ENCODE measurements at places on chromosomes 3 and 15.
A peak's percentile ranks its signal among the peaks of the same experiment; 100 is the strongest.

DNA sequence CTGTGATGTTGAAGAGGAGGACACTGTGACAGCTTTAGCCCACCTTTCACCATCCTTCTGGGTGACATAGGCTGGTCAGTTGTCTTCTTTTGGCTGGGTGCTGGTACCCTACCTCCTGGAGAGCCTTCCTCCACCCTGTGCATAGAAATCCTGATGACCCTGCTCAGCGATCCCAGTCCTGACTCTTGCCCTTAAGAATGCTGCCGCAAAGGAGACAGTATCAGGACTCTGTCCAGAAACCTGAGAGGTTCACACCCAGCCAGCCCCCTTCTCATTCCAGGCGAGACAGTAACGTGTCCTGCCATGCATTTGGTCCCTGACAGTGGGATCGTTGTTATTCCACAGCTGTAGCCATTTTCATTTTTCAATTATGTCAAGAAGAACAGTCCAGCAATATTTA, 312.8 kb upstream of the CHRM5 start:
- DNase-seq = no peak

DNA sequence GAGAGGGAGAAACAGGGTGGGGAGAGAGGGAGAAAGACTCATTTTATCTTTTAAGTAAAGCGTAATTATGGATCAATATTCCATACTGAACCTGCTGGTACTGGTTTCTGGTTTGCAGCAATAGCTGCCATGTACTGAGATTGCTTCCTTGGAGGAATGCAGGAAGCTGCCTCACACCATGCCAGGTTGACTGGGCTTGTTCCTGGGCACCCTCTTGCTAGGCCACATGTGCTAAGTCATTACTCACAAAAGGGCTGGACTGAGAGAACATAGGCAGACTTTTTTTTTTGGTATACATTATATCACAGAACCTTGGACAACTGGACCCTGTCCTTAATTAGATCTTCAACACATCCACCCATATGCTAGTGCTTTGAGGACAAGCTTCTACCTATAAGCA, 193.4 kb downstream of the ZNF621 start:
- no peak for DNase-seq

GRCh38 chr3:42102571-42102970, 11.4 kb downstream of the TRAK1 start:
- no peak for DNase-seq

DNA sequence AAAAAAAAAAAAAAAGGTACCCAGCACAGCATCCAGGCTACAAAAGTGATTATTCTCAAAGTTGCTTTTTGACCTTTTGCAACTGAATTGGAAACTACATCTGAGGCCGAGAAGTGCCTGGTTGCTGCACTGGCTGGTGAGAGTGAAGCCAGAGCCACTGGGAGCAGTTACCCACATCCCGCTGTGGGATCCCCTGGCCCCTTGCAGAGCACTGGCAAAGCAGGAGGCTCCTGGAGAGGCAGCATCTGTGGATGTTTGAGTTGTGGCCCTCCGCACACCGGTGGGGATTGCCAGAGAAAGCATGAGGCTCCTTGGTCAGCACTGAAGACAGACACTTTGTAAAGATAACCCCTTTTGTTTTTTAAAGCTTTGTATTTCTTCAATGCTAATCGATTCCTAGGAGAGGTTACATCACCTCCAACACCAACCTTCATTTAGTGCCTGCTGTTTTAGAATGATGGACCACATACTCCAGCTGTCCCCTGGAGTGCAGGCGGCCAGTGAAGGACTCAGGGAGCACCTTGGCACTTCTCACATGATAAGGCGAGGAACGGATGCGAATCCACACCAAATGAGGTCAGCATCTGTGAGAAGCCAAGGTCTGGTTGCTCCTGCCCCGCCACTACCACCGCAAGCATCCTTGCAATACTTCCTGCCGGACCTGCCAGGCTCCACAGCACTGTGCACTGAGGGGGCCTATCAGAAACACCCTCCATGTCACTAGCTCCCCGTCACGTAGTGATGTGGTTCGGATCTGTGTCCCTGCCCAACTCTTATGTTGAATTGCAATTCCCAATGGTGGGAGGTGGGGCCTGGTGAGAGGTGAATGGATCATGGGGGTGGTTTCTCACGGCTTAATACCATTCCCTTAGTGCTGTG, 256.5 kb downstream of the GABRB3 start:
- DNase-seq = no peak

GRCh38 chr3:74000725-74001124, 376.0 kb upstream of the PDZRN3 start:
- DNase-seq = no peak

DNA sequence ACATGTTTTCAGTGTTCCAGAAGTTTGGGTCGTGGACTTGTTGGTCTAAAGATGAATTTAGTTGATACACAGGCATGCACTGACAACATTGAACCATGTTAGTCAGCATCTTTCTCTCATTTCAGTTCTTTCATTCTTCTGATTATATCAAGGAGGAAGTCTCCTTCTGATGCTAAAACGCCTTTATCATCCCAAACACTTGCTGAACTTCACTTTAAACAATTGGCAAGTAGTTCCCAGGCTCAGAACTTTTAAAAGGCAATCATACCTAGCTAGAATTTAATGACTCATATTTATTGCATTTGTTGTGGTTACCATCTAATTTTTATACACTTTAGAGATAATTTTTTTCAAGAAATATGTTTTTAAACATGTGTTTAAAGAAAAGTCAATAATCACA, 15.9 kb downstream of the LMCD1 start:
- no peak for DNase-seq

DNA sequence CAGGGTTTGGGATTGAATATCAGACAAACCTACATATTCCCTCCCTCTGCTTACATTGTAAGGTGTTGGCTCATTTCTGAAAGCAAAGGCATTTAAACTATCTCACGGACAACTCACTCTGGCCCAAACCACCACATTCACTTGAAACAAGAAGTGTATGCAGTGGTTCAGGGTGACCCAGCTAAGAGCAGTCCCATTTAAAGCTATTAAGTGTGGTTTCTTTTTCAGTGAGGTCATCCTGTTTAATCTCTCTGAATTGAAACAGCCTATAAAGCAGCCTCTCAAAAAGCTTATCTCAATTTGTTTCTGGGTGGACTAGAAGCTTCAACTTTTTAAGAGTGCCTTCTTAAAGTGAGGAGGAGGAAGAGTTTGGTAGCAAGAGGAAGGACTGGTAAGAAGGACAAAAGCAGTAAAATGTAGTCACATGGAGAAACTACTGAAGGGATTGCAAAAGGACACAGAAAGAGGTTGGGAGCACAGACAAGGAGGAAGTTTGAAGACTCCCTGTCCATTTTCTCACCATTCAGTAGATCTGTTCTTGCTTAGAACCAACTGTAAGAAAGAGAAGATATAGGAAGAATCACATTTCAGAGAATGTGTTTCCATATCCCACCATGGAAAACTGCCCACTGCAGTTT, 151.6 kb downstream of the TMCO5A start:
- DNase-seq = no peak

DNA sequence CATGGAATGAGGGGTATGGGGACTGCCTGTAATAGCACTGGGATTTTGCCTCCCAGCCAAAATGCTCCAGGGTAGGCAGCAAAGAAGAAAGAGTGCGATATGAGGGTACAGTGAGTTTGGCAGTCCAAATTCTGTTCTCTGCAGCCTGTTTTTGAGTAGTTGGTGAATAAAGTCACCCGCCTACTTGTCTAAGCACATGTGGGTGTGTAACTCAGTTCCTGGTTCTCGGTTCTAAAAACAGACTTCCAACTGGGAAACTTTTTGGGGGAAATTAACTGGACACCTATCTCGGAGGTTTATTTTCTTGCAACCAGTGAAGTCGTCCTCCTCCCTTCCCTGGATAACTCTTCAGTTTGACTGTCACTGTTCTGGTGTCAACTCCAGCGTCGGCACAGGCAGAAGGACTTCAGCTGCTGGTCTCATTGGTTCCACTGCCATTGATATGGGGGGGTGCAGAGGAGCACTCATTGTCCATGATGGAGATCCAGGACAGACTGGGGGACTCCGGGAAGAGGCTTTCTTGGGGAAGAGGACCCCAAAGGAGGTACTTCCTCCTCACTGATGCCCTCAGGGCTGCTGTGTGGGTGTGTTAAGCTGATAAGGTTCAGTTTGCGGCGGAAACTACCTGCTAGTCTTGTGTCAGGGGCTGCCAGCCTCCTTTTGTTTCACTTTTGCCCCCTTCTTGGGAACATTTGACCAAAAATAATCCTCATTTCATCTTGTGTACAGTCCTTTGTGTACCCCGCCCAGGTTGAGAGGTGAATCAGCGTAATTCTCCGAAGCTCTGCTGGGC, 13.2 kb downstream of the GHRL start:
- peak; percentile 10 for DNase-seq

- no peak for DNase-seq
Observed at GRCh38 chr15:76060118-76060989, 569 bp downstream of the TMEM266 start.

- DNase-seq = no peak
Observed at GRCh38 chr3:58606693-58607092, 29.5 kb upstream of the FAM107A start.

- DNase-seq = no peak
Observed at GRCh38 chr15:69615736-69616135, 163.1 kb downstream of the RPLP1 start.

- DNase-seq = no peak
Observed at GRCh38 chr3:15557511-15557946, 36.0 kb upstream of the COLQ start.

GRCh38 chr15:66734961-66735908, 33.2 kb downstream of the SMAD6 start:
- no peak for DNase-seq

DNA sequence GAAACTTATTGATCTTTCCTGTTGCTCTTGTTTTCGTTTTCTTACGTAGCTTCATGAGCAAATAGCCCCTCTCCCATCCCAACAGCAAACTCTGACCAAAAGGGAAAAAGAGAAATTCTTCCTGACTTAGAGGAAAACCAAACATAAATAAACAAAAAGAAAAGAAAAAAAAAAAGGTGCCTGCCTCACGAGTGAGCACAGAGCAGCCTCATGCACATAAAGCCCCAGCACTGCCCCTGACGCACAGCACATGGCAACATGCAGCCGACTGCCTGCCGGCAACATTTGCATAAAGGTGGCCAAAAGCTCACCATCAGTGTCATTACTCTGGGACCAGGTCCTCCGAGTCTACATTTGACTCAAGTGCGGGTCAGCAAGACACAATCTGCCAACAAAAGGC, 6.4 kb downstream of the POC1A start:
- DNase-seq = no peak

DNA sequence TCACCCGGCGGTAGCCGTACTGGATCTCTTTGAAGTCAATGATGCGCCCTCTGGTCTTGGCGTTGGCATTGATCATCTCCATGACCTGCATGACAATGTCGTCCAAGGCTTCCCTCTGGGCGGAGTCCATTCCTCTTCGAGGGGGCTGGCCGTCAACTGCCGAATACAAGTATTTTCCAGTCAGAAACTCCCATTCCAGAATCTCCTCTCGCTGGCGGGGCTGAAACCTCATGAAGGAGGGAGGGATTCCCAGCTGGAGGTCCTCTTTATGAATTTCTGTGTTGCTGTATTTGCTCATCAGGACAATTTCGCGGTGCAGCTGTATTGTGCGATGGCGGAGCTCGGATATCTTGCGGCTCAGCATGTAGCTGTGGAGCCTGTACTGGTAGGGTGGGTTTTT, 73.4 kb downstream of the CHSY1 start:
- no peak for DNase-seq

- no peak for DNase-seq
Observed at GRCh38 chr15:65083262-65083701, 6.7 kb downstream of the KBTBD13 start.

DNA sequence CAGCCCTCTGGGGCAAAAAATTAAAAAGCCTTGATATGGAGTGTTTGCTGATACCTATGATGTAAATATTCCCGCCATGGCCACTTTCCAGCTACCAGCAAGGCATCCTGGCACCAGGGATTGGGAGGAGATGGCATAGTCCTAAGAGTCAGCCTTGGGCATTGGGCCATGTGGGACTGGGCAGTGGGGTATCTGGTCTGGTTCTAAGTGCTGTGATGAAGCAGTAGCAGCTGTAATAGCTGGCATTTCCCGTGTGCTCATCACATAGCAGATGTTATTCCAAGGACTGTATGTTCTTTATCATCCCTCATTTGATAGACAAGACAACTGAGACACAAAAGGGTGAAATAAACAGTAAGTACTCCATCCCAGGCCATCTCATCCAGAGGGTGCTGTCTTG, 6.9 kb upstream of the SACM1L start:
- DNase-seq = no peak

DNA sequence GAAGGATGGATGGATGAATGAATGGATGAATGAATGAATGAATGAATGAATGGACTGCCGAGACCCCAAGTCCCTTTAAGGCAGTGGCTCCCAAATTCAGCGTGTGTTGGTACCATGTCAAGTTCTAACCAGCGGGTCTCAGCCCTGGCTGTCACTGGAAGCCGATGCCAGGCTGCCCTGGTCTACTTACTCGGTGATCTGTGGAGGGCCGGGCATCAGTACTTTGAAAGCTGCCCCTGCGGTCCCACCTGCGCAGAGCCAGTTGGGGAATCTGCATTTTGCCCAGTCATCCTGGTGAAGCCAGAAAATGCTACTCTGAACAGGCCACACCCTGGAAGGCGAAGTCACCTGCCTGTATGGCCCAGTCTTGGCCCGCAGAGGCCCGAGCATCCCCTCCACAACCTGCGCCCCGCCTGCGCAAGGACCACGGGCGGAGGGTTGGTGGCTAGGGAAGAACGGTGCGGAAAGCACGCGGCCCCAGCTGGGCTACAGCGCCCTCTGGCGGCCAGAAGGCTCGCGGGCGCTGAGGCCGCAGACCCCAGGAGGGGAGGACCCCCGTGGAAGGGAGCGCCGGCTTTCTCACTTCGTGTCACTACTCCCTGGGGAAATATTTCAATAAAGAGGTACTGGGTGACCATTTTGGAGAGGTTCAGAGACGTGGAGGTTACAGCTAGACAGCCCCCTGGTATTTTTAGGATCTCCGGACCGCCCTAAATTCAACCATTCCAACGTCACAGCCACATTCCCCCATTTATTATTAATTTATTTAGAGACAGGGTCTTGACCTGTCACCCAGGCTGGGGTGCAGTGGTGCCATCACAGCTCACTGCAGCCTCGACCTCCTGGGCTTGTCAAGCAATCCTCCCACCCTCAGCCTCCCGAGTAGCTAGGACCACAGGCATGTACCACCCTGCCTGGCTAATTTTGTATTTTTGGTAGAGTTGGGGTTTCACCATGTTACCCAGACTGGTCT, 34.9 kb downstream of the PRKCD start:
- DNase-seq = peak; percentile 68

Data from Right ventricle myocardium superior (tissue), 1 donor.